Fibroblast of skin of back (primary cell): ENCODE measurements at places on chromosomes 5 and 9.

DNA sequence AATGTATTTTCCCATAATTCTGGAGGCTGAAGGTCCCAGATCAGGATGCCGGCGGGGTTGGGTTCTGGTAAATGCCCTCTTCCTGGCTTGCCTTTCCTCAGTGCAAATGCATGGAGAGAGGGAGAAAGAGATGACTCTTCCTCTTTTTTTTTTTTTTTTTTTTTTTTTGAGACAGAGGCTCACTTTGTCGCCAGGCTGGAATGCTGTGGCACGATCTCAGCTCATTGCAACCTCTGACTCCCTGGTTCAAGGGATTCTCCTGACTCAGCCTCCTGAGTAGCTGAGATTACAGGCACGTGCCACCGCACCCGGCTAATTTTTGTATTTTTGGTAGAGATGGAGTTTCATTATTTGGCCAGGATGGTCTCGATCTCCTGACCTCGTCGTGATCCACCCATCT, 300.0 kb upstream of the TAS2R1 start:
- DNase-seq: peak; percentile 52

DNA sequence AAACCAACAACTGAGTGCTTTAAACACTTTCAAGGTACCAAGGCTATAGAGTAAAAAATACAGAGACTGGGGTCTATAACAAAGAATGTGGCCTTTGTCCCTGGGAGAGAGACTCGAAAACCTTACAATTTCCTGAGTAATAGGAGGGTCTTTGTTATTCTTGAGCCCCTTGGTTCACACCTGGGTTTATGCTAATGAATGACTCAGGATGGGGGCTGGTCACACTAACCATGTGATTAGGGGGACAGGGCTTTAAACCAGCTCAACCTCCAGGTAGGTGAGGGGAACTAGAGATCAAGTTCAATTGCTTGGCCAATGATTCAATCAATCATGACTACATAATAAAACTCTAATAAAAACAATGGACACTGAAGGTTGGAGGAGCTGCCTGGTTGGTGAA, 50.2 kb downstream of the PLPP1 start:
- DNase-seq: no peak

DNA sequence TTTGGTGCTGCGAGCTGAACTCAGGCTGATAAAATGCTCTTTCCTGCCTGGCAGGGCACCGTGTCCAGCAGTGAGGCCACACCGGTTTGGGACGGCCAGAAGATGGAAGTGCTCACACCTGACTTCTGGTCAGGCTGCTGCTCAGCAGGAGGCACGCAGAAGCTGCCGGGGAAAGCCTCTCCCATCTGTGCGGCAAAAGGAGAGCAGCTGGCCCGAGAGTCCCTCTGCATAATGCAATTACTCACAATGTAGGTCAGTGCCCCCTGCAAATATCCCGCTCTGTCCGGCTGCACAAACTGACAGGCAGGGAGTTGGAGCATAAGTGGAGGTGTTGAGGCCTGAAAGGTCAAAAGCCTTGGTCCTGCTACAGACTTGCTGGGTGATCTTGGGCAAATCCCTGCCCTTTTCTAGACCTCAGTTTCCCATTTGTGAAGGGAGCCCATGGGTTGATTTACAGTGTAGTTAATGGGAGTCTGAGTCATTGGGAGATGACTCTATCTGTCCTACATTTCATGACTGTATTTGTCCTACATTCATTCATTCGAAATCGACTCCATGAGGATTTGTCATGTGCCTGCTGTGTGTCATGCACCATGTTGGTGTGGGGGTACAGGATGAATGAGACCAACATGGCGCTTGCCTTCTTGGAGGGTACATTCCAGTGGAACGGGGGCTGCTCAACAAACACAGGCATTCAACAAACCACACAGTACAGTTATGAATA, 61.8 kb upstream of the TBC1D2 start:
- peak; percentile 44 for DNase-seq

GRCh38 chr9:68685770-68686169, 19.3 kb upstream of the PIP5K1B start:
- DNase-seq: no peak

- DNase-seq: no peak
Measured at GRCh38 chr9:36138901-36139300, 2.4 kb downstream of the GLIPR2 start.

DNA sequence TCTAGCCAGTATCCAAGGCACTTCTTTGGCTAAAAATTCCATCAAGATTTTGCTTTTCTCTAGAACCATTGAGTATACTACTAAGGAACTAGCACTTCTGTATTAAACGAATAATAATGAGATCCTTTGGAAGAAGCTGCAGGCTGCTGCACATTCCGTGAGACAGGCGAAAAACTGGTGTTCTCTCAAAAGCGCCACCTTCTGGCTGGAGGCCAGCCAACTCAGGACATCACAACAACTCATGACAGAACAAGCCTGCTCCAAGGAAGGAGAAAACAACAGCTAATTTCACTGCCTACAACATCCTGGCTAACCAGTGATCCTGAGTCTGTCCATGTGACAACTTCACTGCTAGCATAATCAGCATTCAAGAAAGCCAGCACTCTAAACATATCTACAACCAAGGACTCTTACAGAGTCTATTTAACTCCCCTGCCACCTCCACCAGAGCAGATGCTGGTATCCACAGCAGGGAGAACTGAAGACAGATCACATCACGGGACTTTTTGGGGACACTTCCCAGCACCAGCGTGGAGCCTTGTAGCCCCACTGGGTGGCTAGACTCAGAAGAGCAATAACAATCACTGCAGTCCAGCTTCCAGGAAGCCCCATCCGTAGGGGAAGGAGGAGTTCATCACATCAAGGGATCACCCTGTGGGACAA, 150.5 kb downstream of the YTHDC2 start:
- peak; percentile 41 for DNase-seq

DNA sequence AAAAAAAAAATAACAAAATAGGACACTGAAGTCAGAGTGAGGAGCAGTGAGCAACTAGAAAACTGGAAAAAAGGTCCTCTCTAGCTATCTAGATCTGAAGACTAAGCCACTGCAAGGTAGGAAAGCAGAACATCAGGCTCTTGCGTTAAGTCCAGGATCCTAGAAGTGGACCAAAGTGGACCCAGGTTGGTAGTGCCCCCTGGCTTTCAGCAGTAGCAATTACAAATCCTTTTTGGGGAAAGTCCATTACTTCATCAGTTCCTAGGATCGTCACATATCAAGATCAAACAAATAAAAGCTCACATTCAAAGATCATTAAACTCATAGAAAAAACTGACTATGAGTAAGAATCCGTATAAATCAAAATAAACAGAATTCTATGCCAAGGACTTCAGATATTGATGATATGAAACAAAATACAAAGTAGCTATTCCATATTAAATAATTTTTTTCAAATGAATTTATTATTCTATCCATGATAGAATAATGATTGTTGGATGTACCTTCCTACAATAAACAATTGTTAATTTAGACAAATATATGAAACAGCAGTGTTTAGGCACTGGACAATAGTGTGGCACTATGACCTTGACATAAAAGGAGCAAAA, 6.5 kb upstream of the RICTOR start:
- DNase-seq: peak; percentile 44

DNA sequence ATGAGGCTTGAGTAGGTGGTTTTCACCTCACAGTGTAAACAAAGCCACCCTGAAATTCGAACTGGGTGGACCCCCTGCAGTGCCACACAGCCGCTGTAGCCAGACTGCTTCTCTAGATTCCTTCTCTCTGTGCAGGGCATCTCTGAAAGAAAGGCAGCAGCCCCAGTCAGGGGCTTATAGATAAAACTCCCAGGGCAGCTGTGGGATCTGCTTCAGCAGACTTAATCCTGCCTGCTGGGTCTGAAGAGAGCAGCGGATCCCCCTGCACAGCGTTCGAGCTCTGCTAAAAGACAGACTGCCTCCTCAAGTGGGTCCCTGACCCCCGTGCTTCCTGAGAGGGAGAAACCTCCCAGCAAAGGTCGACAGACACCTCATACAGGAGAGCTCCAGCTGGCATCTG, 71.4 kb downstream of the CARTPT start:
- DNase-seq: no peak

GRCh38 chr5:73587923-73588322, 22.4 kb downstream of the UTP15 start:
- DNase-seq: no peak

GRCh38 chr5:176564002-176564401, 14.9 kb downstream of the CDHR2 start:
- DNase-seq: peak; percentile 60

- DNase-seq: no peak
Measured at GRCh38 chr5:132083071-132083678, 9.6 kb downstream of the CSF2 start.
